Tongue (tissue), 3 donors: ENCODE measurements at places on chromosomes 7 and 10. TPM values are rescaled to one million over a fixed set of nuclear protein-coding genes. Genes with fewer than 3 reads are reported as not detected.

DNA sequence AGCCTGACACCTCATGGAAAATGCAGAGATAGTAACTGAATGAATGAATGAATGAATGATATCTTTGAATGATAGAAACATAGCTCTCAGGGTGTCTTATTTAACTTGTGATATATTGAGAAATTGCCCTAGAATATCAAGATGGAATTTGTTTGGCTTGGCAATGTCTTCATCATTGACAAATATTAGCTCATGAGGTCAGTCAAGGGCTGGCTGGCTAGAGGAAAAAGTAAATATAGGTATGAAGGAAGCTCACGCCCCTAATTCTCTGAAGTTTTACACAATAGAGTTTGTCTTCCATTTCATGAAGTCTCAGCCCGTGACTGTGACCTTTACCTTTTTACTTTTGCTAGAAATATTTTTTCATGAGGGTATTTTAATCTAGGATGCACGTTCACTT lies 305.2 kb downstream of the ADARB2 start:
- no peak for DNase-seq

GRCh38 chr10:102410429-102411073 lies 8.0 kb downstream of the PSD start:
- DNase-seq: peak; percentile 74

GRCh38 chr10:58319599-58319998 lies 15.2 kb upstream of the UBE2D1 start:
- DNase-seq: no peak

DNA sequence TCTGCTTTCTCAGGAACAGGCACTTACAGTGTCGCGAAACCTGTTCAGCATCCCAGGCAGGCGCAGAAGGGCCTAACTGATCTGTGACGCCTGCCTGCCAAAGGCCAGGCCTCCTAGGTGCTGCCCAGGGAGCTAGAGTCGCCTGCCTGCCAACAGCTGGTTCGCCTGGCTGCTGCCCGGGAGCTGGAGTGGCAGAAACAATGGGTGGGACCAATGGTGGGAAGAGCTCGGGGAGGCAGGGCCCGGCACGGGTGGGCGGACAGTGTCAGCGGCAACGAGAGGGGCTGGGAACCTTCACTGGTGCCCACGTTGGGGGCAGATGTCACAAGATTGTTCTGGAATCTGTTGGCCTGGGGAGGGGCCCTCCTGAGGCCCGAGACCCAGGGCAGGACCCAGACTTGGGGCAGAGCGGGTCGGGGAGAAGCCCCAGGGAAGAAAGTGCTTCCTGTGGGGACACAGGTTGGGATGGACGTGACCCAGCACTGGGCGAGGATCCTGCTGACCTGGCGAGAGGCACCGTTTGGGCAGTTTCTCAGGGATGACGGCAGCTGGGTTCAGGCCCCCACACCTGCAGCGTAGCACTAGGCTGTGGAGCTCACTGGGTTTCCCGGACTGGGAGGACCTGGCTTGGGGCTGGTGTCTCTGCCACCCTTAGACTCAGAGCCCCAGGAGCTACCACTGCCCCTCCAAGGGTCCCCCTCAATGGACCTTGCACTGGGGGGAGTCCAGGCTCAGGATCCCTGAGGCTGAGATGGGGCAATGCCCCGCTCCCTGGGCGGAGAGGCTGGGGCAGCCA lies 181.8 kb downstream of the ELFN1 start:
- DNase-seq: peak; percentile 85

- peak; percentile 82 for DNase-seq
These were observed 8.7 kb upstream of the MYL7 start for GRCh38 chr7:44149571-44150465.

DNA sequence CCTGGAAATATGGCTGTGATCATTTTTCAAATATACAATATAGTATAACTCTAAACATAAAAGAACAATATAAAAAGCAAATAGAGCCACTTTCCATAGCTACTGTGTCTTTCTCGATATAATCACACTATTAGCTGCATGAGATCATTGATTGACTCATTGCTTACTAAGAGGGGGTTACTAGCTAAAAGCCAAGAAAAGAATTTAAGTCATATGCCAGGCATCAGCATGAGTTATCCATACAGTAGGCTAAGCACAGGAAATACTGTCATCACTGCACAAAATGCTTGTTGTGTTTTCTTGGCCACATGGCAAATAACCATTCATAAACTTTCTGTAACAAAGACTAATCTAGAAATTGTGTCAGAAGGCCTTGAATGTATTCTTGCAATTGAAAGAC lies 18.8 kb upstream of the ABCB5 start:
- DNase-seq: no peak

DNA sequence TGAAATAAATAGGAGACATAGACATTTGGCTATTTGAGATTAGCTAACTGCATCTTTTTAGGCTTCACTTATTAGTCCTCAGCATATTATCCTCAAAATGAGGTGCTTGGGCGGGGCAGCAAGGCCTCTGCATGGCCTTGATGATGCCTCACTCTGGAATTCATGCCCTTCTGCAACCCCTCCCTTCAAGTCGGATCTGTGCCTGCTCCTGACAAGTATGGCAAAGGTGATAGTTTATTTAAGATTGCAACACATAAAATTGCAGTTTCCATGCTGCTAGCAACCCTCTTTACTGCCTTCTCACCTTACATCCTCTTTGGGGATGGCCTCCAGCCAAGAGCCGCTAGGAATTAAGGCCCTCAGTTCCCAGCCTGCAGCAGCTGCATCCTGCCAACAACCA lies 241.3 kb upstream of the ADARB2 start:
- no peak for DNase-seq

Gene CC2D2B
- 2.2 TPM for total RNA-seq

Gene SPDYE8
- not detected for total RNA-seq

Gene ITGA8
- total RNA-seq: 18.8 TPM

Gene FAS
- 31.9 TPM for total RNA-seq

Gene OR2A12
- total RNA-seq: not detected

Gene GOLGA7B
- total RNA-seq: 0.10 TPM
